IPS DF 19.7 (cell line): ENCODE measurements at places on chromosomes 6 and 20.
A peak's percentile ranks its signal among the peaks of the same experiment; 100 is the strongest.

- DNase-seq = no peak
Observed at GRCh38 chr20:33279261-33279910, 3.6 kb upstream of the BPIFB1 start.

DNA sequence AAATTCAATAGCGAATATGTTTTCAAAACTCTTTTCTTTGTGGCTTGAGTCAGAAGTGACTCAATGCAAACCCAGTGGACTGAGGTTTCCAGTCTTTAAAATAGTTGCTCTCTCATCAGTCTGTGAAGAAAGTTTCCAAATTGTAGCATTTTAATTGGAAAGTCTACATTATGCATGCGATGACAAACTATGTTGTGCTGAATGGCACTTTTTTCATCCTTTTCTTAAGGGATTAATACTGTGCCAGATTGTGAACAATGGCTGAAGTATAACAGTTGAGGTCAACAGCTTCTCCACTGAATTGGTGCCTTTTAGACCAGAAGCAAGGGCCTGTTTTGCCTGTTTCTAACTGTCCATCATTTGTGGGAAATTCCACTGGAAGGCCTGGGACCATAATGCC is 377.1 kb downstream of the BTBD9 start:
- no peak for DNase-seq

- no peak for DNase-seq
Observed at GRCh38 chr6:13478525-13478966, 8.9 kb downstream of the GFOD1 start.

GRCh38 chr6:110207652-110208051 is 27.4 kb downstream of the CDC40 start:
- no peak for DNase-seq

DNA sequence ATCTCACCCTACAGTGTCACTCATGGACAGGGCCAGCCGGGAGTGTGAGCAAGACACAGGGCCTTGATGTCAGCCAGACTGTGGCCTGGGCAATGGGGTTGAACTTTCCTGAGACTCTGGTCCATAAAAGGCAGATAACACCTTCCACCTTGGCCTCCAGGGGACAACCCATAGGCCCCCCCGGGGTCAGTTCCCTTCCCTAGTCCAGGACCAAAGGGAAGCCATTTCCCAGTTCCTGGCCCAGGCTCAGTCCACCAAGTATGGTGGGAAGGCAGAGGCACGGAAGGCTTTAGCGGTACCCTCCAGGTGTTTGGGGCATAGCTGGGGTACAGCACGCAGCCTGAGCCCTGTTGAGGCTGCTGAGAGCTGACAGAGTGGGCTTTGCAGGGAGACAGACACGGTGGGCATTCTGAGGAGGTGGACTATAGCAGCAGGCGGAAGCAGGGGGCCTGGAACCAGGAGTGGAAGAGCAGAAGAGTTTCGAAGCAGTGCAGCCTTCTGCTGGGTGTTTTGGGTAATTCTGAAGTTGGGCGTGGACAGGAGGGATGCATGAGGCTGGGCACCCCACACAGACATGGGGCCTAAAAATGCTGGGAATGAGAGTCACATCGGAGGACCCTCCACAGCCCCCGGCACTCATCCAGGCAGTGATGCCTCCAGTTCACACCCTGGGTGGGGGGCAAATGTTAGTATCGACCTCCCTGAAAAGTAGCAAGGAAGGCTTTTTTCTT is 43.9 kb upstream of the CD93 start:
- no peak for DNase-seq

DNA sequence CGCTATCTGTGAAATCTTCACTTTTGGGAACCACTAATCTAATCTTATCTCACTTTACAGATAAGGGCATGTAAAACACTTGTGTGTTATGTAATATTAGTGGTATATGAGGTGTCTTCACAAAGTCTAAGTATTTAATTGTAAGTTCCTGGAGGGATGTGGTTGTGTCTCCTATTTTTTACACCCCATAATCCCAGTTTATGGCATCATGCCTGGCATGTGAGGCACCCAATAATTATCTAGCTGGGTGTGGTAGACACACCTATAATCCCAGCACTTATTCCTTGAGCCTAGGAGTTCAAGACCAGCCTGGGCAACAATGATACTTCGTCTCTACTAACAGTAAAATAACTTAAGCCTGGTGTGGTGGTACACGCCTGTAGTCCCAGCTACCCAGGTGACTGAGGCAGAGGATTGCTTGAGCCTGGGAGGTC is 16.5 kb upstream of the TBCC start:
- DNase-seq = no peak

GRCh38 chr6:148873868-148874267 is 127.0 kb downstream of the UST start:
- DNase-seq = no peak

- DNase-seq = no peak
Observed at GRCh38 chr20:15945289-15945688, 628.0 kb downstream of the KIF16B start.

- no peak for DNase-seq
Observed at GRCh38 chr20:37378785-37379598, 33.1 kb downstream of the SRC start.

- no peak for DNase-seq
Observed at GRCh38 chr6:20313960-20314530, 87.6 kb upstream of the E2F3 start.

GRCh38 chr6:150720774-150721233 is 121.1 kb downstream of the PLEKHG1 start:
- peak; percentile 23 for DNase-seq

- DNase-seq = no peak
Observed at GRCh38 chr20:61951695-61952533, 113.8 kb downstream of the TAF4 start.

DNA sequence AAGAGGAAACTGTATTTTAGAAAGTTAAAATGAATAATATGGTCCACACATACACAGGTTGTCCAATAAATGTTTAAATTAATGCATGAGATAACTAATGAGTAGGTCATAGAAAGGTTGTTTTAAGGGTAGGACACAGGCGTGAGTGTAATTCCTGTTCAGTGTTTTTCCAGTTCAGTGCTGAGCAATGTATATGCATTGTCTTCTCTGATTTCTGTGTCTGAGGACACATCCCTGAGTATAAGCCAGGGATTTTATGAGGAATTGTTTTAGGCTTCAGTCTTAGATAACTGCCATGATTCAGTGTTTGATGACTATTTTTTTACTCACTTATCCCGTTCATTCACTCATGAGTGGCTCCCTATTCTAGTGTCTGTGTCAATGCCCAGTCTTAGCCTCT is 298.5 kb upstream of the TBX18 start:
- no peak for DNase-seq

DNA sequence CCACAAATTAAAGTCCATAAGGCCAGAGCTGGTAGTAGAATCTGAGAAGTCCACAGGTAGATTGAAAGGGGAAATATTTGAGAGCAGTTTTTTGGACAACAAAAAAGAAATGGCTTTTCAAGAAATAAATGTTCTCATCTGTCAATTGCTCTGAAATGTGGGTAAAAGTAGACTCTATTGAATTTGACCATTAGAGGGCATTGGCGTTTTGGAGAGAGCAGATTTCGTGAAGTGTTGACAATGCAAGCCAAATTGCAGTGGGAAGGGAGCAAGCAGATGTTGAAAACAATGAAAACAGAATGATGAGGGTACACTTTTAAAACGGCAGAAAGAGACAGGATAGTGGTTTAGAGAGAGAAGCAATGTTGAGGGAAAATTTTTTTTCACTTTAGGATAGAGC is 149.1 kb upstream of the FAM83B start:
- no peak for DNase-seq

DNA sequence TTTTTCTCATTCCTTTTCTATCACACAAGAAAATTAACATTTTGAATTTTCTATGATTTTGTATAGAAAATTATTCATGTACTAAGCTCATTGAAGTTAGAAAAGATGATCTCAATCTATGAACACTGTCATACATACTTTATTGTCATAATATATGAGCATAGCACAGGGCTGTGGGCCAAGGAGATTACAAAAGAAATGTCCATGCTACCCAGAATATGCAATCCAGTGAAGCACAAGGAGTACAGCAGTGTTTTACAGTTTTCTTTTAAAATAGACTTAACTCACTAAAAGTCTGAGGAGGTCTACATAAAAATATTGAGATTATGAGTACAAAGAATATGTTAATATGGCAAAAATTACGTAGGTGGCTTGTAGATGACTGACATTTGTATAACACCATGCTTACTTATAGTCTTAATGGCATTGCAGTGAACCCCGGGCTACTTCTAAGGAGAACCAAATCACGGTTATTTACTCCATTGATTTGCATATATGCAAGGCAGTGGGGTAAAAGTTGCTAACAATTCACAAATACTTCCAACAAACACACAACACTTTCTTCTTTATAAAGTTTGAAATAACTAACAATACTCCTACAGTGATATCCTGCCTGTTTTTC is 257.1 kb downstream of the BCKDHB start:
- no peak for DNase-seq

DNA sequence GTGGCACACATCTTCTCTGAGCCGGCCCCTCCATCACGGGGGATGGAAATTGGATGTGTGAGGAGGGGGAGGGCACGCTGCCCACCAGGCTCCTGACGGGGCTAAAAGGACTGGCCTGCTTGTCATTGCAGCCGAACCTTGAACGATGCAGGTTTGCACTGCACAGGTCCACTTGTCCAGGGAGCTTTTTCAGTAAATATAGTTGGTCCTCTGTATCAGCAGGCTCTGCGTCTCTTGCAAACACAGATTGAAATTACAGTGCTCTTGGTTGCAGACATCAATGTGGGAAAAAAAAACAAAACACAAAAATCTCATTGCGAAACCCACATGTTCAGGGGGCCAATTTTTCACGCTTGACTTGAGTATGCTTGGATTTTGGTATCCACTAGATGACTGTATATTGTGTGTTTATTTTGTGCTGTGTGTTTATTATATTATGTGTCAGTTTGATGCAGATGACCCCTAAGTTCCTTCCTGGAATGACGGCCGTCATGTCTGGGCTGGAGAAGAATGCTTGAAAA is 29.2 kb downstream of the ERMARD start:
- no peak for DNase-seq

DNA sequence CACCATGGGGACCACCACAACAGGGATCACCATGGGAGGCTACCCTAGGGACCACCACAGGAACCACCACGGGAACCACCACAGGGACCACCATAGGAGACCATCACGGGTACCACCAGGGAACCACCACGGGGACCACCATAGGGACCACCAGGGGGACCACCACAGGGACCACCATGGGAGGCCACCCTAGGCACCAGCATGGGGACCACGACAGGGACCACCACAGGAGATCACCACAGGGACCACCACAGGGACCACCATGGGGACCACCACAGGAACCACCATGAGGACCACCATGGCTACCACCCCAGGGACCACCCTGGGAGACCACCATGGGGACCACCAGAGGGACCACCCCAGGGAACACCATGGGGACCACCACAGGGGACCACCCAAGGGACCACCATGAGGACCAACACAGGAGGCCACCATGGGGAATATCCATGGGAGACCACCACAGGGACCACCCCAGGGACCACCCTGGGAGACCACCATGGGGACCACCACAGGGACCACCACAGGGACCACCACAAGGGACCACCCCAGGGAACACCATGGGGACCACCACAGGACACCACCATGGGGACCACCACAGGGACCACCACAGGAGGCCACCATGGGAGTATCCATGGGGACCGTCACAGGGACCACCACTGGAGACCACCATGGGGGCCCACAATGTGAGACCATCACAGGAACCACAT is 67.6 kb upstream of the MPC1 start:
- DNase-seq = no peak

DNA sequence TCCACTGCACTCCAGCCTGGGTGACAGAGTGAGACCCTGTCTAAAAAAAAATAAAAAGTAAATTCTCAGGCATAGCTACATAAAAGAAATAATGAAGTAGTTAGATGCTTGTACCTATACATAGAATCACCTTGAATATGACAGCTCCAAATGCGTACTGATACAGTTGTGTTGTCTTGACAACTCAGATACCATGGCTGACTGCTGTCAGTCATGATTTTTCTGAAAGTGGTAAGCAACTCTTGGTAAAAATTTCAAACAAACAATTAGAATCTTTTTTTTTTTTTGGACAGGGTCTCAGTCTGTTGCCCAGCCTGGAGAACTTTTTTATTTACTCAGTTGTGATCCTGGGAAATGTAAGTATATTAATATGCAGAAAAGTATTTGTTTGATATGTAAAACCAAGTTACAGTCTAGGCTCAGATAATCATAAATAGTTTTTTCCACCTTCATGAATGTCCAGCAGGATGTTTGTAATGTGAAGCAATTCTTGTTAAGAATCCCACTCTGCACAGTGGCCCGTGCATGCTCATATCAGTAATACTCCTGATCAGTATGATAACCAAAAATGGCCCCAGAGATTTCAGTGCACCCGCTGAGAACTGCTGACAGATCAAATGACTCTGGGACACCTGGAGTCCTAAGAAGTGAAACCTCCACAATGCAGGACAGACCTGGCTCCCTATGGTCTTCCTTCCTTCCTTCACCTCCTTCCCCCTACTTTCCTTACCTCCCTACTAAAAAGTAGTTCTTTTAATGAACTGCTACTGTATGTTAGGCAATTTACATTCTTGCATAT is 14.0 kb upstream of the MAPK13 start:
- no peak for DNase-seq

GRCh38 chr20:61753316-61753942 is 312.3 kb downstream of the TAF4 start:
- no peak for DNase-seq

DNA sequence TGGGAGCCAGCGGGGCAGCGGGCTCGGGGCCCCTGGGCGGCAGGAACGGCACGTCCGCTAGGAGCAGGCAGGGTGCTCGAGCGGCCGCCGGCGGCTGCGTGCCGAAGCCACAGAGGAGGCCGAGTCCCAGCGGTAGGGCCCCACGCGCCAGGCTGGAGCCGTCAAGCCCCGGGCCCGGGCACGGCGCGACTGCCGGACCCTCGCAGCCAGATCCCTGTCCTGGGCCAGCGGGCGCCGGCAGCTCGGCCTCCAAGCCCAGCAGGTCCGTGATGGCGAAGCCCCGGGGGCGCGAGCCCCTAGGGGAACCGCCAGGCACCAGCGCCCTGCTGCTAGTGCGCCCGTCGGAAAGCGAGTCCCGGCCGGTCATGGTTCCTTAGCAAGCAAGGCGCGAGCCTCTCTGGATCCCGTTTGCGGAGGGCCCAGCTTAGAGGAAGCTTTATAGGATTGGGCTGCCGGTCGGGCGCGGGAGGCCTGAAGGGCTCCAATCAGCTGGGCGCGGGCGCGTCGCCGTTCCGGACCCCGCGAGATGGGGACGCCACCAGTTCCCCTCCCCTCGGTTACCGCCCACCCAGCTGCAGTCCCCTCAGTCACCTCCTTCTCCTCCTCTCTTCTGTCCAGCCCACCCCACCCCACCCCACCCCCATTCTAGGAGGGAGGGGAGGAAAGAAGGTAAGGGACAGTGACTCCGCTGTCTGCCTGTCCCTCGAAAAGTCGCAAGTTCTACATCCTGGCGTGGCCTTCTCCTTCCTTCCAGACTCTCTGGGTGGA is at the start of gene VSX1:
Gene VSX1 (minus strand): TSS at position 412 of the 768 bp plus-strand sequence. CDS start 45 bp downstream, at position 367.
- DNase-seq = no peak
